ENCODE measurements at places on chromosomes 12 and 14.
A peak's percentile ranks its signal among the peaks of the same experiment; 100 is the strongest.

GRCh38 chr12:123453165-123453564 lies 4.8 kb upstream of the SNRNP35 start:
- no peak for DNase-seq

DNA sequence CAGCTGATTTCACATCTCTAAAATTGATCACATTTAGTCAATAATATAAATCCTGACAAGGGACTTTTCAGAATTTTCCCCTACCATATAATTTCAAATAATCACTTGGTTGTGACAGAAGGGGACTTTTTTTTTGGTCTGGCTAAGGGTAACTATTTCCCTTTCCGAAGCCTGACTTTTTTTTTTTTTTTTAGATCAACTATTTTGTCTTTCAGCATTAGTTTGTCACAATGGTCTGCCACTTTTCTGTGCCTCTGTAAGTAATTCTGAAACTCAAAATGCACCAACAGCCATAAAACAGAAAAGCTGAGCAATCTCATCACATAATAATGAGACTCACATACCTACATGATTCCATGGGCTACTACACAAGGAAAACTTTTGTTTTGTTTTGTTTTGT lies 266.4 kb downstream of the SSPN start:
- no peak for DNase-seq

DNA sequence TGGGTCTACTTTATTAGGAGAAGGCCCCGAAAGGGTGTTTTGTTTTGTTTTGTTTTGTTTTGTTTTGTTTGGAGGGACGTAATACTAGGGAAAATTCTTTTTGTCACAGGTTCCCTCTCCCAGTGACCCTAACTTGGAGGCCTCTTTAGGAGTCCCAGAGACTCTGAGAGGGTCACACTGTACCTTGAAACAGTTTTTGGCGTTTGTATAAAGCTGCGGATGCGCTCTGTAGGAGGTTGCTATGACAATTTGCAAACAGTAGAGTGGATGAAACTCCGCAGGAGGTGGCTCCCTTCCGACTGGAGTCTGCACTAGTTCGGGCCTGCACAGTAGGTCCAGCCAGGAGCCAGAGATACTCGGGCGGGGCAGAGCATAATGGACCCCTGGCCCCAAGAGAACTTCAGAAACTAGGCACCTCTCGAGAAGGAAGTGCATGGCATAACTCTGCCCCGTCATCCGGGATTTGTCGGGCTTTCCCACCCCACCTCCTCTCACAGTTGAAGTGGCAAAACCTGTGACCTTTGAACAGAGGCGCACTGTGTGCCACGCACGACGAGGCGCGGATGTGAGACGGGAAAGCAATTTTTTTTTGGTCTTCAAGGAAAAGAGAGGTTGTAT lies 1.3 kb upstream of the DYRK2 start:
- no peak for DNase-seq

DNA sequence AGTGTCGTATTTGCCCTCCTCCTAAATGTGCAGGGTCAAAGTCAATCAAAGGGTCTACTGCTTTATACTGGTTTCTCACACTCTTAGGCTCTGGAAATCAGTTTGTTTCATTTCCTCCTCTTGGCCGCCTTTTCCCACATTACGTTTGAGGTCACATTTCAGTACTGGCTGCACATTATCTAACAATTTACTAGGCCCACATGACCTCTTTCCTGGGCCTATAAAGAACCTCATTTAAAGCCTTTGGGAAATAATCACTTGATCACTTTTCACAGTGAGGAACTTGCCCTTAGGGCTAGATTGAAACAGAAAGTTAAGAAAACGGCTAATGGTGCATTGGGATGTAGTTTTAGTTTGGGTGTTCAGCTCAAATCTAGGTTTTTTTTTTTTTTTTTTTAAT lies 497.5 kb downstream of the RERGL start:
- no peak for DNase-seq

DNA sequence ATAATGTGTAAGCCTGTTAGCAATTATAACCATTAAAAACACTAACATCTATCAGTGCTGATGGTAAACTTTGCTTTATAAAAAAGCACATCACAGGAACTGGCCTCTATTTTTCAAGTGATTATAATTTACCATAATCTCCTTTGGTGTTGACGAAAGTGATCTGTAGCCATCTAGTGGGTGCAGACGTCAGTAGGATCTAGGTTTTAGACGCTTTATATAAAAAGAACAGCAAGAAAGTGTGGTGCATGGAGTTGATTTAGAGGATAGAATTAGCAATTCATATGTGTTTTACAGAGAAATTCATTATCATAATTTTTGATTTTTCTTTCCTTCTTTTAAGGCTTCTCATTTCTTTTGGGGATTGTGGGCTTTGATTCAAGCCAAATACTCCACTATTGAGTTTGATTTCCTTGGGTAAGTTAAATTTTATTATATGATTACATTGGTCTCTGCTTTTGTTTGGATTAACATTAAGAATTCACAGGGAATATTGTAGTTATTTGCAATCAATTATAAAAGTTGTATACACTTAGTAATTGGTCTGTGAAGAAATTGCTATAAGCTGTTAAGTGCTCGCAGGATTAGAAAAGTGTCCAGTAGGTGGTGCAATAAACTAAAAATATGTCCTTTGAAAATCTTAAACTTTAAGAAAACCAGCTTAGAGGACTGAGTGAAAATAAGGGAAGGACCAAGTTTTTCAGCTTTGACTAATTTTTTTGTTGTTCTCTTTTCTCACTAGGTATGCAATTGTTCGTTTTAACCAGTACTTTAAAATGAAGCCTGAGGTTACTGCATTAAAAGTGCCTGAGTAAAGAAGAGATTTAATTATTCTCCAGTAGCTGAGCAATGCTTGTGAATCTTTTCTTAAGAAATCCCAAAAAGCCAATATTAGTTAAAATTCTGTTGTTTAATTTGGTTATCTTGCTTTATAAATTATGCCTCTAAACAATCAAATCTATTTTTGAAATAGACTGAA lies 59.5 kb downstream of the ETNK1 start:
- no peak for DNase-seq

DNA sequence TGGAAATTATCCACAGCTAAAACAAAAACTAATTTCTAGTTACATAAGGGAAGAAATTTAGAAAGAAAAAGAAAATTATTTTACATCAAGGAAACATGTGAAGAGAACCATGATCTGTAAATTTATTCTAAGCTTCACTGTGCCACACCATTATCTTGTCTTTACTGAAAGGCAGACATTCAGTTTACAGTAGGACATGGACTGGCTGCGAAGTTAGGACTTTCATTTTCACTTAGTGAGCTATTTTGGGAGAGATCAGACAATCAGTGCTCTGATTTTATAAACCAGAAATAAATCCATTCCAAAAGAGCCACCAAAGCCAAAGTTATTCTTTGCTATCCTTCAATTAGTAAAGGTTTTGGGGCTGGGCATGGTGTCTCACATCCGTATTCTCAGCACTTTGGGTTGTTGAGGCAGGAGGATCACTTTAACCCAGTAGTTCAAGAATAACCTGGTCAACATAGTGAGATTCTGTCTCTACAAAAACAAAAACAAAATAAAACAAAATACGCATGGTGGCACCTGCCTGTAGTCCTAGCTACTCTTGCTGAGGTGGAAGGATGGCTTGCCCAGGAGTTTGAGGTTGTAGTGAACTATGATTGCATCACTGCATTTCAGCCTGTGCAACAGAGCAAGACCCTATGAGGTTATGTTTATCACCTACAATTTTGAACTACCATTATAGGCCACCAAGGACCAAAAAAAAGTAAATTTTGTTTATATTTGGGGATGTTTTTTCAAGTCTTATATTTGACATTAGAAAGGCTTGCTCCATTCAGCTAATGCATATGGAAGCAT lies 1084.8 kb upstream of the ATXN7L3B start:
- no peak for DNase-seq

DNA sequence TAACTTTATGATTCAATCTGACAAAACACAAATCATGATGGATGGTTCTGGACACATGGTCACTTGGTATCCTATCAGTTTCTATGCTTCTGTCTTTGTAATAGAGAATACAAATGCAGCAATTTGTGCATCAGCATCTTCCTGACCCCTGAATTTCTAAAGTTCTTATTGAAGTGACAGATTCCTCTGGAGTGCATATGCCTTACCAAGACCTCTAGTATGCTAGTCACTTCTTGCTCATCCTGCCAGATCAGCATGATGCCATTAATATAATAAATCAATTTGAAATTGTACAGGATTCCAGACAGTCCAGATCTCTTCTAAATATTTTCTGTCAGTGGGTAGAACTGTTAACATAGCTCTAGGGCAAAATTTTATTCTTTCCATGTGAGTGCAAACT lies 40.6 kb upstream of the GLIPR1 start:
- DNase-seq = no peak

DNA sequence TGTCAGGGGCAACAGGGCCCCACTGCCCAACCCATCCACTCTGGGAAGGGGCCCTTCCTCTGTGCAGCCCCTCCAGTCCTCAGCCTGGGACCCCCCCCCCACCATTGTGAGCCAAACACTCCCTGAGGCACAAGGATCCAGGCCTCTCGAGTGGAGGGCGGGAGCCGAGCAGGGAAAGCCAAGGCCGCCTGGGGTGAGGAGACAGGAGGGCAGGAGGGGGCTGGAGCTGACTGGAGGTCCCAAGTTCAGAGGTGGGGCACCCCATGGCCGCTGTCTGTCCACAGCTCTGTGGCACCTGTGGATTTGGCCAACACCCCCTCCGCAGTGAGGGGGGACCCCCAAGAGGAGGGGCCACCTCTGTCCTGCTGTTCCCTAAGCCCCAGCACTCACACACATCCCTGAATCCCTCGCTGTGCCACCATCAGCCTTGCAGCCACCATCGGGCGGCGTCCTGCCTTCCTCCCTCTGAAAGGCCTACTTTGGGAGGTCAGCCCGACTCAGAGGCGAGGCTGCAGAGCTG lies 25.4 kb upstream of the C14orf180 start:
- DNase-seq = no peak

GRCh38 chr12:87107270-87107669 lies 851.1 kb upstream of the MGAT4C start:
- DNase-seq = no peak

- no peak for DNase-seq
Measured at GRCh38 chr14:101620031-101620788, 58.9 kb downstream of the DIO3 start.

DNA sequence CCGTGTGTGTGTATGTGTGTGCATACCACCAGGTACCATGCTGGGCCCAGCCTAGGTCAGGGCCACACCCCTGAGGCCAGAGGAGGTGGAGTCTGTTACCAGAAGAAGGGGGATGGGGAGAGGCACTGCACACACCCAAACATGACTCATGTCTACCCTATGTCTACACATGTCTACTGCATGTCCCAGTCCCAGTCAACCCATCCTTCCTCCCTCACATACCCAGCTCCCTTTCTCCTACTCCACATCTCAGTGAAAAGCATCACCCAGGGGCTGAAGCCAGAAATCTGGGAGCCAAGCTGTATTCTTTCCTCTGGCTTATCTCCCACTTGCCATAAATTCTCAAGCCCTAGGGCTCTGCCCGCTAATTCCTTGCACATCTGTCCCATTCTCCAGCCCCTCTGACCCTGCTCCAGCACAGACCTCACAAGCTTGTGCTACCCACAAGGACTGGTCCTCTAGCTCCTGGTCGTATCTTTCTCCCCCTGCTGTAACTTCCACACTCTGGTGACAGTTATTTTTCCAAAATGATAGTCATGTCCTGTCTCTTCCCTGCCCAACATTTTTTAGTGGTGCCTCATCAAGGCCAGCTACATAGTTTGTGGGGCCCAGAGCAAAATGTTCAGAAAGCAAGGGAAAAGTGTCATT lies 18.0 kb upstream of the APPL2 start:
- DNase-seq = no peak

- DNase-seq = peak; percentile 65
Measured at GRCh38 chr14:22872033-22872832, 693 bp downstream of the LRP10 start.

GRCh38 chr12:43407816-43408645 lies 144.0 kb downstream of the ADAMTS20 start:
- DNase-seq = no peak

DNA sequence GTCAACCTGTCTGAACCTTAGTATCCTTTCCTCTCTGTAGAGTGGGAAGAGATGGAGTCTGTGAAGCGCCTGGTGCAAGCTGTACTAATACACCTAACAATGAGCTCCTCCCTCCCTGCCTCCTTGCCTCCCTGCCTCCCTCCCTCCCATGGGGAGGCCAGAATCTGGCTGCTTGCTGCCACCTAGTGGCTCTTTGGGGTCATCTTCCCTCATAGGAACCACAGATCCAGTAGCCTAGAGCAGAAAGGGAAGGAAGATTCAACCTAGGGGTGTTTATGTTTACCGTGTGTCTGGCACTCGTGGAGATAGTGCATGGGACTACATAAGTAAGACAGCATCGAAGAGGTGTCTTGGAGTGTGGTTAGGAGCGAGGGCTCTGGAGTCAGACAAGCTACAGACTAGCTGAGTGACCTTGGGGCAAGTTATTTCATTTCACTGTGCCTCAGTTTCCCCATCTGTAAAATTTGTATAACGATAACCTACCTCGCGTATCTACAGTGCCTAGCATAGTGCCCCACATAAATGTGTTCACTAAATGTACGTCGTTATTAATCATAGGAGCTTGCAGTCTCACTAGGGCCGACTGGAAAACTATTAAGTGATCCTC lies 35.5 kb upstream of the TSPAN9 start:
- peak; percentile 33 for DNase-seq

DNA sequence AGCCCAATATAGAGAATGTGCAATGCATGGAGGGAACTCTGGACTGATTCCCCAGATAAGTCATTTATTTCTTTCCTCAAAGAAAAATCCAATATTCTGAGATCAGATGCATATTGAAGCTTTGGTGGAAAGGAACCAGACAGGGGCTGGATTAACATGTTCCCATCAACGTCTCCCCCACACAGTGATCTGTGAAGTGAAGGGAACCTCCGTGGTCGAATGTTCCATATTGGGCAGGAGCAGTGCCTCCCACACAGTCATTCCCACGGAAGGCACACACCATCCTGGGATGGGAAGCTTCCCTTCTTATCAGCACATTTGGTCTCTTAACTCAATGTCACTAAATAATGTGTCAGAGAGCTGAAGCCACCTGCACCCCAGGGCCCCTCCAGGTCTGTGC lies 247.1 kb downstream of the BCL11B start:
- no peak for DNase-seq

GRCh38 chr12:18849080-18849479 lies 111.2 kb downstream of the CAPZA3 start:
- DNase-seq = no peak

DNA sequence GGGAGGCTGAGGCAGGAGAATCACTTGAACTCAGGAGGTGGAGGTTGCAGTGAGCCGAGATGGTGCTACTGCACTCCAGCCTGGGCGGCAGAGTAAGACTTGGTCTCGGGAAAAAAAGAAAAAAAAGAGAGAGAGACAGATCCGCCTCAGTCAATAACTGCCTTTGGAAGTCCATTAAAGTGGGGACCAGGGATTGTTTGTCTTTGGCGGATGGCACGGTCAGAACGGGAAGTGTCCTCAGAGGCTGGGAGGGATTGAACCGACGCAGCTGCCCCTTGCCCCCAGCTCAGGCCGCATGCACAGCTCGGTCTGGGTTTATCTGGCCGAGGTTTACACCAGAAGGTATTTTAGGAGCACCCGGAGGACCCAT lies 54.4 kb downstream of the TESC start:
- DNase-seq = no peak

GRCh38 chr14:104586832-104587620 lies 7.5 kb downstream of the C14orf180 start:
- no peak for DNase-seq

- DNase-seq = no peak
Measured at GRCh38 chr12:40762072-40762471, 69.8 kb downstream of the CNTN1 start.

Data from stimulated activated CD8-positive, alpha-beta memory T cell treated with anti-CD3 and anti-CD28 coated beads, Interleukin-2, amount 100 ng/mL, for 48 hours (primary cell).